ENCODE measurements at places on chromosomes 5 and 9. TPM values are rescaled to one million over a fixed set of nuclear protein-coding genes. Genes with fewer than 3 reads are reported as not detected.

DNA sequence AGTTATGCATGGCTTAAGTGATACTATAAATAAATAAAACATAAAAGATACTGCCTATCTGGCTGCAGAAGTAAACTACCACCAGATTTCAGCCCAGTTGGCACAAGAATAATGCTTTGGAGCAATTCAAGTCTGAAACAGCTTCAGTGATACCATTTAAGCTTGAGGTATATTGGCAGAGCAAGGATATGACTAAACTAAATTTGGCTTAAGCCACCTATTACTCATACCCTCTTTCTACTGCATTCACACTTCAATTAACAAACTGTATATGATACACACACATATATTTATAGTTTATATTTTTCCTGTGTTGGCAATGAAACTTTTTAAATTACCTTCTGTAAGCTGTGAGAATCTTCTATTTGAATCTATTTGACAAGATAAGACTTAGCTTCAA lies 431.9 kb downstream of the ANXA1 start:
- DNase-seq: no peak

The CERCAM gene
- 105 TPM for total RNA-seq

- DNase-seq: no peak
Observed at GRCh38 chr5:145960166-145960565, 23.8 kb downstream of the SH3RF2 start.

GRCh38 chr5:119354537-119355243 lies 1.1 kb upstream of the TNFAIP8 start:
- no peak for DNase-seq

DNA sequence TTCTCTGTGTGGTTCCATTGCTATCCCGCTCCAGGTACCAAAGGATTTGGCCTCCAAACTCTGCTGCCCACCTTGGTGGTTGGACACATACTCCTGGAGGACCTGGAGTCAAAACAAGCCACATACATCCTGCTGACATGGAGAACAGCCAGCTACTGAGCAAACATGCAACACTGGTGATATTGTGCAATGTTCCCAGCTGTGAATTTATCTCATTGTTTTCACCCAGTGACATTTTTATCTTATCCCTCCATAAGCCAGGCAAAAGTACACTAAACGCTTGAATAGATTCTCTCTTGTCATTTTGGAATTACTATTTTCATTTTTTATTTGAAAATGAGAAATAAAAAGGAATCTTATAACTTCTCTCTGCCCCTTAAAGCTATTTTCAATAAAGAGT lies 11.1 kb upstream of the CTSL start:
- no peak for DNase-seq

The TMEM215 gene
- total RNA-seq: not detected

- DNase-seq: no peak
Observed at GRCh38 chr9:129751841-129752801, 721 bp downstream of the PTGES start.

DNA sequence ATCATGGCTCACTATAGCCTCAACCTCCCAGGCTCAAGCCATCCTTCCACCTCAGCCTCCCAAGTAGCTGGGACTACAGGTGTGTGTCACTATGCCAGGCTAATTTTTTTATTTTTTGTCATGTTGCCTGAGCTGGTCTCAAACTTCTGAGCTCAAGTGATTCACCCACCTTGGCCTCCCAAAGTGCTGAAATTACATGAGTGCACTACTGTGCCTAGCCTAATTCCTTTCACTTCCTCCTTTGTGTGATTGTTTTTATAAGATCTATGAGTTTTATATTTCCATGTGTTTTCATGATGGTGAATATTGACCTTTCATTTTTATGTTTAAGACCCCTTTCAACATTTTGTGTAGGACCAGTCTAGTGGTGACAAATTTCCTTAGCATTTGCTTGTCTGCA lies 55.2 kb upstream of the IL12B start:
- no peak for DNase-seq

The S100Z gene
- not detected for total RNA-seq

GRCh38 chr5:113176196-113176595 lies 199.6 kb downstream of the DCP2 start:
- no peak for DNase-seq

The MZB1 gene
- total RNA-seq: not detected

The LCN12 gene
- not detected for total RNA-seq

The EPB41L4A gene
- 30.6 TPM for total RNA-seq

The ADRA1B gene
- total RNA-seq: 2.9 TPM

GRCh38 chr5:98770209-98770910 lies 3.1 kb upstream of the RGMB start:
- DNase-seq: no peak

DNA sequence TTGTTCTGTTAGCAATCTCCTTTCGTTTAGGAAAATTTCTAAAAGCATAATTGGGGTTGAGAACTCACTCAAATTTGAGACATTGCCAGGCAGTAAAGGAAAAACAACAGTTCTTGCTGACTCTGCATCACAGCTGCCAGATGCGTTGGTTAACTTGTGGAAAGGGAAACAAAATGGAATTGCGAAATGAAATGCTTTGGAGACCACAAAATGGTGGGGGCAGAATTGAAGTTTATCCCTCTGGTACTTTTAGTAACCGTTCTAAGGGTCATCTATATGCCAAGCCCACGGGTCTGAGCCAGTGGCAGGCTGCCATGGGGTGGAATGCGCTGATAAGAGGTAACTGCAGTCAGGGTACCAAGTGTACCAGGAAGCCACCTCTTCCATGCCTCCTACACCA lies 28.6 kb upstream of the SELENOP start:
- peak; percentile 35 for DNase-seq

GRCh38 chr5:13956471-13956870 lies 12.0 kb upstream of the DNAH5 start:
- DNase-seq: no peak
